ENCODE measurements at places on chromosomes 7 and 10. TPM values are rescaled to one million over a fixed set of nuclear protein-coding genes. Genes with fewer than 3 reads are reported as not detected.

GRCh38 chr10:48575901-48576300 is 29.0 kb downstream of the ARHGAP22 start:
- DNase-seq: no peak

PLCE1 gene
- polyA plus RNA-seq: 0.84 TPM

DNA sequence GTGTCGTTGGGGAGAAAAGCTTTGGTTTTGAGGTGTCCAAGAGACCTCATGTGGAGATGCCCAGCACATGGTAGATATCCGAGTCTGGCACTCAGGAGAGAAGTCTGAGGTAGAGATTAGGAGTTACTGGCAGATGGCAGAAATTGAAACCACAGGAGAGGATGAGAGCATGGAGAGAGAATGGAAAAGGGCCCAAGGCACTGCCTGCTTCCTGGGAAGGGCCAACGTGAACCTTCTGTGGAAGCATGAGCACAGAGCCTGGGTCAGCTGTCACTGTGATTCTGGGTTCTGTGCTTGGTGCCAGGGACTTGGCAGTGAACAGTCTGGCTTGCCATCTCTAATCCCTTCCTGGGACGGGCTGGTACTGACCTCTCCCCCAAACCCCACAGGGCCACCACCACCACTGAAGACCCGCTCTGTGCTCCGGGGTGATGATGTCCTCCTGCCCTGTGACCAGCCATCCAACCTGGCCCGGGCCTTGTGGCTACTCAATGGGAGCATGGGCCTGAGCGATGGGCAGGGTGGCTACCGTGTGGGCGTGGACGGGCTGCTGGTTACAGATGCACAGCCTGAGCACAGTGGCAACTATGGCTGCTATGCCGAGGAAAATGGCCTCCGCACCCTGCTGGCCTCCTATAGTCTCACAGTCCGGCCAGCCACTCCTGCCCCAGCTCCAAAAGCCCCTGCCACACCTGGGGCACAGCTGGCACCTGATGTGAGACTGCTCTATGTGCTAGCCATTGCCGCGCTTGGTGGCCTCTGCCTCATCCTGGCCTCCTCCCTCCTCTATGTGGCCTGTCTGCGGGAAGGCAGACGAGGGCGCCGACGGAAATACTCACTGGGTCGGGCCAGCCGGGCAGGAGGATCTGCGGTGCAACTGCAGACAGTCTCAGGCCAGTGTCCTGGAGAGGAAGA is 4.1 kb downstream of the MRPL43 start:
- DNase-seq: no peak

DNA sequence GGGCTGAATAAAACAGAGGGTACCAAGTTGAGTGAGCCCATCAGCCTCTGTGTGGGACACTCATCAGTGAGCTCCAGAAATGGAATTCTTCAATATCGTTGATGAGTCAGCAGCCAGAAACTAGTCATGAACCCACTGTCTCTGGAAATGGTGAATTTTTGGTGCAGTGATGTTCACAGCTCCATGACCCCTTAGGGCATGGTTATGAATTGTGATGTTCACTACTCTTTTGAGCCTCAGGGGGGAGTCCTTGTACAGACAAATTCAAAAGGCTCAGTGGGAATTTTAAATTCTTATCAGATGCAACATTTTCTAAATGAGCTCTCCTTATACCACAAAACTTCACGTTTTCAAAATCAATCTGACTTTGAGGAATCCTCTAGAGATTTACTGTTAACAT is 335.7 kb downstream of the PHTF2 start:
- DNase-seq: no peak

DNA sequence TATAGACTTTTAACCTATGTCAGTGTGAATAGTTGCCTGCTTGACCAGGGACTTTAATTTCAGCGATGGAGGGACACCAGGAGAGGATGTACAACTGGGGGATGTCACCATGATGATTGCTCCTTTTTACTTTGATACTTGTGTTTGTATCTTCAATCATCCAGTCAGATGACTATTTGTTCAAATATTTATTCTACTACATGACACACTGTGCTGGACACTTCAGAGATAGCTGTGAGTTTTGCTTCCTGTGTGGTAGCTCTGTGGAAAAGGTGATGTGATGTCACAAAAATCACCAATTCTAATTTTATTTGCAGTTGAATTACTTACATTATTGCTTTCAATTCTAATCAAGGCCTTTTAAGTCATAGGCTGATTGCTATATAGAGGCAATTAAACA is 62.7 kb upstream of the CREB5 start:
- DNase-seq: no peak

GRCh38 chr10:78684947-78685346 is 383.8 kb upstream of the ZMIZ1 start:
- DNase-seq: no peak

DNA sequence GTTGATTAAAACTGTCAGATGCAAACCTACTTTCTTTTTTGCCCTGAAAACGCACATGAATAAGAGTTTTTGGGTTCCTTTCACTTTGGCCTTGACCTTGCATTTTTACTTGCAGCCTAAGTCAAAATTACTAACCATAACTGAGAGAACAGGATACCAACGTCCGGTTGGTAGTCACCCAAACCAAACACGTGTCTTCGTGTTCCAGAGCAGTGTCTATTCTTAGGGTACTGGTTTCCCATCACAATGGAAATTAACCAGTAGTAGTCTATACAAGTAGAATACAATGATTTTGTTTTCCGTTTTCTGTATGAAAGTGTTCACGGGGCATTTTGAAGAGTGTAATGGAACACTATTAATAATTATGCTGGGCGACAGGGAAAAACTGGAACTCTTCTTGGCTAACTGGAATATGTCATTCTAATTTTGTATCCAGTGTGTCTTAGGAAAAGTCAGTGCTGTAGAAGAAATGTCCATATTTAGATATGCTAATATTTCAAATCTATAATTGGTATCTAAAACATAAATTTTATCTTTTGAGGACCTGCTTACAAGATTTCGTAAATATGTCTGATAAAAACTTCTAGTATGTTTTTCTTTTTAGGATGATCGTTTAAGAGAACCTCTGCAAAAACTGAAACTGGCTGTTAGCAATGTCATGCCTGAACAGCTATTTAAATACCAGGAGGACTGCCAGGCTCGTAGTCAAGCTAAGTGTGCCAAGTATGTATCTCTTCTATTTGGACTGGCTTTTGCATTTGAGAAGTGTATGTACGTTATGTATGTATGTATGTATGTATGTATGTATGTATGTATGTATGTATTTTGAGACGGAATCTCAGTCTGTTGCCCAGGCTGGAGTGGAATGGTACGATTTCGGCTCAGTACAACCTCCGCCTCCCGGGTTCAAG is 40.9 kb downstream of the UBN2 start:
- peak; percentile 11 for DNase-seq

RPP30 gene
- polyA plus RNA-seq: 33.4 TPM

- no peak for DNase-seq
Observed at GRCh38 chr7:144517749-144518148, 114.3 kb upstream of the NOBOX start.

ANTXRL gene
- 0.22 TPM for polyA plus RNA-seq

GRCh38 chr10:6141296-6142151 is 52.7 kb downstream of the RBM17 start:
- DNase-seq: no peak

ANKRD1 gene
- polyA plus RNA-seq: 6,963 TPM

DNA sequence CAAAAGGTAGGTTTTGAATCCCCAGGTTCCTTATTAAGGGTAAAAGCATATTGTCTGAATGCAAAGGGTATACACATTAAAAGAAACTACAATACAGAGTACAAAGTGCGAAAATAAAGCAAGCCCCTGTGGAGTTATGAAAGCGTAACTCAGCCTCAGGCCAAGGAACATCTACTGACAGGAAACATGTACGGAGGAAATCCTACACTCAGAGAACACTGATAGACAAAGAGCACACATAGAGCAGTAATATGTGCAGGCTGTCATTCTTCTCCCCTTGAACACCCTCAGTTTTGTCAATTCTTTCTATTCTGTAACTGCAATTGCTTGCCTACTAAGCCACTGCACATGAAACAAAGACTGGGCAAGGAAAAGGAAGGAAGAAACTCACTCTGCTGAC is 150.2 kb downstream of the DGKB start:
- no peak for DNase-seq

GRCh38 chr10:61793760-61794703 is 107.5 kb upstream of the ARID5B start:
- DNase-seq: no peak

DNA sequence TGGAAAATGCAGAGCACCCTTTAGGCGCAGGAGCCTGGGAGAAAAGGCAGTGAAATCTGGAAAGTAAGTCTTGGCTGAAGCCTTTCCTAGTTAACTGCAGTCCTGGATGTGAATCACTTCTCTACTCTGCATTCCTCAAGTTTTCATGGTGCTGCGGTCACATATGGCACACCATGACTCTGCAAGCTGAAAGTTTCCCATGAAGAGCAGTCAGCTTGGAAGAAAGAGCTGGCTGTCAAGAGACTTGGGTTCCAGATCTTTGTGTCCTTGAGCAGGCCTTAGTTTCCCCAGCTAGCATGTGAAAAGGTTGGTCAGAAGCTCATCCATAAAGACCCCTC is 548.3 kb downstream of the SORCS3 start:
- DNase-seq: no peak

GRCh38 chr10:105714728-105715127 is 1073.6 kb downstream of the SORCS3 start:
- DNase-seq: no peak

DNA sequence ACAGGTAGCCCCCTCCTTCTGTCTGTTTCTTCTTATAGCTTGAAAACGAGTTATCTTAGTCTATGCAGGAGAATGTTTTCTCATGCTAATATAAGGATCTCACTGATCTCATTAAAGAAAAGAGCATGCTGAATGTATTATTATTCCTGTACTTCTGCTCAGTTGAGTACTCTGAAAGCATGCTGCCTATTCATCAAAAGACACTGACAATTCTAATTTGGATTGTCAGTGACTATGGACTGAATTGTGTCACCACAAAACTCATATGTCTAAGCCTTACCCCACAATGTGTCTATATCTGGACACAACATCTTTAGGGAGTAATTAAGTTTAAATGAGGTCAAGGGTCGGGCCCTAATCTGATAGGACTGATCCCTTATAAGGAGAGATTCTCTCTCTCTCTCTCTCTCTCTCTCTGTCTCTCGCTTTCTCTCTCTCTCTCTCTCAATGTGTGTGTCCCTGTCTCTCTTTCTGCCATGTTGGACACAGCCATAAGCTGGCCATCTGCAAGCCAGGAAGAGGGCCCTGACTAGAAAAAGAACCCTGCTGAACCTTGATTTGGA is 98.4 kb downstream of the GNAT3 start:
- no peak for DNase-seq

MEOX2 gene
- 5.2 TPM for polyA plus RNA-seq

DNA sequence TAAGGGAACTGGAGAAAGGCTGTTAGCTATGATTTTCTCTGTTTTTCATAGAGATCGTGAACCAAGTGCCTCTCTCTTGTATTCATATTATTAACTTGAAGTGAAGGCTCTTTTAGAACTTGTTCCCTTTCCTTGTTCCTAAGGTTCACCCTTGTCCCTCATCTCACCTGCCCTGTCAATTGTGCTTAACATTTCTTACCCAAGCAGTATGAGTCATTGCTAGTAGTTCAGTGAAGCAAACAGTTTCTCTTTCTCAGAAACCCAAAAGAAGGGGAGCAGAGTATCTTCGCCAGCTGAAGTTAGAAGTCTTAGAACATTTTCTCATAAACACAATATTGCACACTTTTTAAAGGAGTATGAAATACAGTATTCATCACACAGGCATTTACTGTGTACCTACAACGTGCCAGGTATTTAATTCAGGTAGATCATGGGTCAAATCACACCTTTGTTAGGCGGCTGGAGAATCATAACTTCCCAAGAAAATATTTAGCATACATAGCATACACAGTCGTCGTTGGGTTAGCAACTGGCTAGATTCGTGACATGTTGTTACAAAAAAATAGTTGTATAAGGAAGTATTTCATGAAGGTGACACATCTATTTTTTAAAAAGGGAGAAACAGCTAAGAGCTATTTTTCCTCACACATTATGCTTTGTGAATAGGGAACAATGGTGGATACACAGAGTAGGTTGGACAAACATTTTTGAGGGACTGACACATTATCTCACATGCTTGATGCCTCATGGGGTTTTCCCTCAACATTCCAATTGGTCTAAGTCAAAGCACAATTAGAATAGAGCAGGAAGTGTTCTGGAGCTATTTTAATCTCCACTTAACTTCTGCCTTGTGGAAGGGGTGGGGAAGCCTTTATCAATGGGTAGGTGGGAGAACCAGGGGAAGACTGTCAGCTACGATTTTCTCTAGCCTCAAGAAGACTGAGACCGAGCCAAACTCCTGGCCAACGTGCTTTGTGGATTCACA is 13.2 kb downstream of the HDAC9 start:
- no peak for DNase-seq

GRCh38 chr7:141739250-141739649 is 1.1 kb downstream of the SSBP1 start:
- no peak for DNase-seq

TMEM229A gene
- polyA plus RNA-seq: not detected

GRCh38 chr7:33054261-33054964 is 8.2 kb downstream of the NT5C3A start:
- no peak for DNase-seq

CPA2 gene
- not detected for polyA plus RNA-seq

GRCh38 chr10:31017534-31018355 is 13.9 kb downstream of the ZNF438 start:
- no peak for DNase-seq

- DNase-seq: no peak
Observed at GRCh38 chr10:100826983-100827818, 81.8 kb downstream of the PAX2 start.

STEAP1 gene
- 0.80 TPM for polyA plus RNA-seq

DNA sequence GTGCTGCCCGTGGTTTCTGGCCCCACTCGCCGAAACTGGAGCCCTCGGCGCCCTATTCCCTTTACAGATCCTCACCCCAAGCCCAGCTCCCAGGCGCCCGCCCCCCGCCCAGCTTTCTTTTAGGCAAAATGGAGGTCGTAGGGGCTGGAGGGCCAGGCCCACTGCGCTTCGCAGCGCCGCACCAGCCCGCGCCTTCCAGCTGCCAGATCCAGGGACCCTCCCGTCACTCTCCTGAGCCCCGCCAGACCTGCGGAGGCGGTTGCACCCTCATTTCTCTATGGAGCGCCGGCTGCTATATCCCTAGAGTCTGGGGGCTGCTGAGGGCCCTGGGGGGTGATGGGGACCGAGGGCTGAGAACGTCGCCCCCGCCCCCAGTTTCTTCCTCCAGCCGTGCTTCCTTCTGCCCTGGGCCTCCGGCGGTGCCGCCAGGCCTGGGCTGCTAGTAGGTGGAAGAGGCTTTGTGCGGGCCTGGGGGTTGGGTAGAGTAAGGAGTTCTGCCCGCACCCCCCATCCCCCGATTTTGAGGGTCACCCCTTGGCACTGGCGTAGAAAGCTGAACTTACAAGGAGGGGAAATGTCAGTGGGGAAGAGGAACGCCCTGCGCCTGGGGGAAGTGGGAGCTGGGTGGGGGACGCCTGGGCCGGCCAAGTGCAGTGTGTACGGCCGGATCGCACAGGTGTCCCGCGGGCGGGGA is 1.0 kb downstream of the GNB2 start:
- DNase-seq: peak; percentile 38

CFAP43 gene
- polyA plus RNA-seq: 0.37 TPM

Measured in heart right ventricle (tissue), 16 donors.